ENCODE measurements at places on chromosomes 6 and 20.
A peak's percentile ranks its signal among the peaks of the same experiment; 100 is the strongest.

DNA sequence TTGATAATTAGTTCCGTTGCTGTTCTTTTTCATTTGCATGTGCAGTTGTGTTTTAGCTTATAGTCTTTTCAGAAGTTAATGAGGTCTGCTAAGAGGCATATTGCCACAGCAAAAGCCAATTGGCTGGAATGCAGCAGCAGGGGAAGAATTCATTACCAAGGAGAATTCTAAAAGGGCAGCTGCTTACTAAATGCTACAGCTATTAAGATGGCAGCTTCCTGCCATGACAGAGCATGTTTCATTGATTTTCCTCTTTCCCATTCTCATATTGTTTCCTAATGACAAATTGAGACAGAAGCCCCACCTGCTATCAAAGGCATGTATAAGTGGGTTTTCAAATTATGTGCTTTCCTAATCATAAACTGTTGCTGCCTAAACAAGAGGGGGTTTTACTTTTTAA, 66.6 kb downstream of the CLVS2 start:
- no peak for DNase-seq

GRCh38 chr6:9520417-9521151, 894.3 kb downstream of the TFAP2A start:
- no peak for DNase-seq

DNA sequence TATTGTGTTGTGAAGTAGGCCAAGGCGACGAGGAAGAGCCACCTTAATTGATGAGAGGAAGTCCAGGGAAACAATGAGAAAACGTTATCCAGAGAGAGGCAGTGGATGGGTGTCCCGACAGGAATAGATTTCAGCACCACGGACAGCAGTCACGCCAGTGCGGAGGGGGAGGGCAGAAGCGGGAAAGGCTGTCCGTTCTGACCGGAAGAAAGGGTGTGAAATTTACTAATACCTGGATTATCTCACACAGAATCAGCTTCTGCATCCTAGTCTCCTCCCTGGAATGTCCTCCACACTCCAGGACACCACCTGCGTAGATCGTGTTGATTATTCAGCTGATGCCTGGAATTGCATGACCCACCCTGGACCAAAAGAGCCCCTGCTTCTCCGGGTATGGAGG, 7.4 kb upstream of the BPIFA3 start:
- DNase-seq, result peak; percentile 13

DNA sequence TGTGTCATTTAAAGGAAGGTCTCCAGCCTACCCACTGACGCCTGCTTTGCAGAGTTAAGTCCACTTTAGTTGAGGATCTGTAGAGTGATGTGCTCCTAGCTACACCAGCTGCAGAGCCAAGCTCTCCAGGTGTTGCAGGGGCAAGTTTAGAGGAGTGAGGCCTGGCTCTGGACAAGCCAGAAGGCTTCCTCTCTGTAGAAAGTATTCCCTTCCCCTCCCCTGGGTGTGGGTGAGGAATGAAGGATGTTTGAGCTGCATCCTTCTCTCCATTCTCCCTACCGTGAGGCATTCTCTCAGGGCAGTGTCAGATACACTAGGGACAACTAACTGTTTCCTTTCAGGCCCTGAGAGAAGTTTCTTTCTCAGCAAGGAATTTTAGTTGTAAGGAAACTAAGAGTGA, 66.5 kb downstream of the ELOVL5 start:
- DNase-seq, result no peak

- no peak for DNase-seq
Observed at GRCh38 chr20:38203337-38203980, 38.4 kb upstream of the TGM2 start.

GRCh38 chr6:68738039-68738438, 103.0 kb downstream of the ADGRB3 start:
- no peak for DNase-seq

DNA sequence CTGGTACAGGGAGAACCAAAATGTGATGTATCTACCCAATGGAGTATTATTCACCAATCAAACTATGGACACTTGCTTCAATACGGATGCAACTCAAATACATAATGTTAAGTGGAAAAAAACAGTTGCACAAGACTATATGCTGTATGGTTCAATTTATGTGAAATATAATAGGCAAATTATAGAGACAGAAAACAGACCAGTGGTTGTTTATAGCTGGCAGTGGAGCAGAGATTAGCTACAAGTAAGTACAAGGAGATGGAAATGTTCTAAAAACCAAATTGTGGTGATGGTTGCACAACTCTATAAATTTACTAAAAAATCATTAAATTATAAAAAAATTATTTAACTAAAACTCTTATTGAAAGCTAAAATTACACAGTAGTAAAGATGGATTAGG, 113.2 kb downstream of the PRDM1 start:
- DNase-seq, result no peak

- DNase-seq, result no peak
Observed at GRCh38 chr6:131283466-131284175, 148.4 kb downstream of the AKAP7 start.

GRCh38 chr6:113006494-113006893, 659.4 kb downstream of the RFPL4B start:
- no peak for DNase-seq

- DNase-seq, result no peak
Observed at GRCh38 chr6:115360602-115361325, 699.9 kb downstream of the FRK start.

DNA sequence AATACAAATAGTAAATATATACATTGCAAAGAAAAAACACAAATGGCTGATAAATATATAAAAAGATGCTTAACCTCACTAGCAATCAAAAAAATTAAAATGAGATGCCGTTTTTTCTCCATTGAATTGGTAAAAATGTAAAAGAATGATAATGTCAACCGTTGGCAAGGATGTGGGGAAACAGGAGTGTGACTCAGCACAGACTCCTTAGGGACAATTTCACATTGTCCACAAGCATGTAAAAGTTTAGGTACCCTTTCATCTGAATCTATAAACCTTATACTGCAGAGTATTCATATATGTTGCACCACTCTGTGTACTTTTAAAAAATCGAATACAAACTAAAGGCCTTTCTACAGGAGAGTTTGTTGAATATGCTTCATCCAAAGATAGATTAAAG, 143.1 kb upstream of the RREB1 start:
- no peak for DNase-seq

GRCh38 chr6:16095180-16095579, 33.7 kb upstream of the MYLIP start:
- DNase-seq, result no peak

DNA sequence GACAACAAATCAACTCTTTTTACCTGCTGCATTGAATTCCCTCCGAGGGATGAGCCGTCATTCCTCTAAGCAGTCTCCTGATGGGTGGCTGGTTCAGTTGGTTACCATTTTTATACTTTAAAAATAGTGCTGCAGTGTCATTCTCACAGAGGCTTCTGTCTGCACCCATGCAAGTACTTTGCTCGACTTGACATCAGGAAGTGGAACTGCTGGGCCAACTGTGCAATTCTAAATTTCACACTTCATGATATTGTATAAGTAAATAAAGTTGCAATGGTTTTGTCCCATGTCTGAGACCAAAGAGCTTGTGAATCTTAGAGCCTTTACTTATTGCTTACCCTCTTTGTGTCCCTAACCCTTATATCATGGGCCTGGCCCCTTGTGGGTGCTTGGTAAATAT, 2.5 kb downstream of the BTN3A1 start:
- peak; percentile 32 for DNase-seq

- DNase-seq, result peak; percentile 32
Observed at GRCh38 chr6:156886409-156886808, 109.2 kb downstream of the ARID1B start.

DNA sequence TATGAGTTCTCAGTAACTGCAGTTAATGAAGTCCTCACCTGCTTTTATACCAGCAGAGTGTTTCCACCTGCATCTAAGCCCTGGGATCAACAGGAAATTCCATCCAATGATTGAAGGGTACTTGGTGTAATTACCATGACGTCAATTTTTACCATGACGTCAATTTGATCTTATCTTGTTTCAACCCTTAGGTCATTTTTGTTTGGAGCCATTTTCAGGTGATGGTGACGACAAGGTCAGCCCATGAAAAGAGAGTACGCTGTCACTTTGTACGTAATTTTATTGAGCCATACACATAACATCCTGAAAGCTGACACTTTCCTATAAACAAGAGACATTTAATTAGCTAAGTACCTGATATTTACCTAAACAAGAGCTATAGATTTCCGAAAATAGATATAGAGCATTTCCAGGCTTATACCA, at the start of gene CGA:
TSS of gene CGA (minus strand) at position 20 of the 423 bp plus-strand sequence. CDS start 6,906 bp downstream, outside the sequence.
- no peak for DNase-seq

DNA sequence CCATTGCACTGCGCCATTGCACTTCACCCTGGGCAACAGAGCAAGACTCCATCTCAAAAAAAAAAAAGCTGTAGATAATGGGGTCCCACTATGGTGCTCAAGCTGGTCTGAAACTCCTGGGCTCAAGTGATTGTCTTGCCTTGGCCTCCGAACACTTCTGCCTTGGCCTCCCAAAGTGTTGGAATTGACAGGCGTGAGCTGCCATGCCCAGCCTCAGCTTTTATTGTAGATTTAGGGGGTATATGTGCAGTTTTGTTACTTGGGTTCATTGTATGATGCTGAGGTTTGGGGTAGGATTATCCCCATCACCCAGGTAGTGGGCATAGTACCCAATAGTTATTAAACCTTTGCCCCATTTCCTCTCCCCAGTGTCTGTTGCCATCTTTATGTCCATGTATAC, 11.4 kb downstream of the HSPA1B start:
- no peak for DNase-seq

- peak; percentile 73 for DNase-seq
Observed at GRCh38 chr6:156767603-156768467, 9.3 kb upstream of the ARID1B start.

- DNase-seq, result peak; percentile 36
Observed at GRCh38 chr6:117483004-117483644, 650 bp downstream of the DCBLD1 start.

DNA sequence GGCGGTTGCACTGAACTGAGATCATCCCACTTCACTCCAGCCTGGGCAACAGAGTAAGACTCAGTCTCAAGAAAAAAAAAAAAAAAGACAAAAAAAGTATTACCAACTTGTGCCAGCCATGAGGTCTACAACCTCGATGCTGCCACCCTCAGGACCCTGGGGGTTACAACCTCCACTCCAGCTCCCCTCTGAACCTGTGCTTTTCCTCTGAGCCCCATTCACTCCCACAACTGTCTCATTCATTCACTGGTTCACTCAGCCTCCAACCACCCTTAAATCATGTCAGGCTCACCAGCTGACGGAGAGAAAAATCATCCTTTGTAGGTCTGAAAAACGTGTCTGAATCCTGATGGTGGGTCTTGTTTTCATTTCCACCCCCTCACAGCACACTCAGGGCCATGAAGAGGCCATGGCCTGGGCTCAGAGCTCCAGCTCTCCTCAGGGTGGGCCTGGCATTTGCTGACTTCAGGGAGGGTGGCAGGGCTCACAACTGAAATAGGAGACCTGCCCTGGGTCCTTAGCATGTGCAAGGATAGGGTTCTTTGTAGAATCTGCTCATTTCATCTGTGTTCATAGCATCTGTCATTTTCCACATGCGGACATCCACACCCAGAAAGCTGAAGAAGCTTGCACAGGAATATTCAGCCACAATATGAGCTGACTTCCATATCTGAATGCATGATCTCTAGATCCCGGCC, 1.9 kb upstream of the ULBP1 start:
- DNase-seq, result peak; percentile 61

GRCh38 chr6:159125951-159126352, 43.2 kb upstream of the FNDC1 start:
- no peak for DNase-seq

- DNase-seq, result peak; percentile 57
Observed at GRCh38 chr20:63442100-63442493, 30.4 kb downstream of the KCNQ2 start.

DNA sequence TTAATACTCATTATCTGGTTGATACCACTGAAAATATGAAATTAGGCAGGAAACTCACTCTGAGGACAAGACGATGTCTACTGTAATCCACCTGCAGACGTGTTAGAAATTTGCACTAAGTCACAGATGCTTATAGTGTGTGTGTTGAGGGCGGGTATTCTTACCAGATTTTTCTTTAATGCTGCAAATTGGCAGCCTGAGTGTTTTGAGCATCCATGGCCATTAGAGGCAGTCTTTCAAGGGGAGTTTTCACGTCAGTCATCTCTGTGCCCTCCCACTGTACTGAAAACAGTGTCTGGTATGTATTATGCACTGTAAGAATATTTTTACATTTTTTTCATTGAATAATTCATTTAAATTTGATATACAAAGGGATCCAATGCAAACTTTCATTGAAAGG, 266.5 kb upstream of the QKI start:
- no peak for DNase-seq

GRCh38 chr20:48791666-48792071, 36.1 kb downstream of the PREX1 start:
- DNase-seq, result no peak

DNA sequence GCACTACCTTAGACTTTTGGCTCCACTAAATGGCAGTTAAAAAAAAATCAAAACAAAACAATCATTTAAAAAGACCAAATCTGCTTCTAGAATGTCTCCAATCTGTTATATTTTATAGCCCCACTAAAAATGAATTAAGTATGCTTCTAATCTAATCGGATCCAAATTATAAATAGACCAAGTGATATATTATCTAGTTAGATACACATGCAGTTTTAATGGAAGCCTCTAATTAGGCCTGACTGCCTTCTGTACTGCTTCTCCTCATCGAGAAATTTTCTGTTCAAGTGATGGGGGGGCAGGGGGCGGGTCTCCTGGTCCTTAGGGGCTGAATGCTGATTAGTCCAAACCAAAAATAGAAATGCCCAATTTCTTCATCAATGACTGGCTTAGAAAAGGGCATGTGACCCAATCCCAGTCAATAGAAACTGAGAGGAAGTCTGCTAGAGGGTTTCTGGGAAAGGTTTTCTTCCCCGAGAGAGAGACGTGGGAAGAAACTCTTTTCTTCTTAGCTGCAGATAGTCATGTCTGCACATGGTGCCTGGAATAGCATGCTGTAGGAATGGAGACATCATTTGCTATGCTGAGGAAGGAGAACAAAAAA, 6.9 kb downstream of the SESN1 start:
- no peak for DNase-seq

GRCh38 chr6:141401168-141401567, 731.6 kb upstream of the GJE1 start:
- no peak for DNase-seq

GRCh38 chr6:75893058-75893775, 144.2 kb downstream of the MYO6 start:
- peak; percentile 38 for DNase-seq

DNA sequence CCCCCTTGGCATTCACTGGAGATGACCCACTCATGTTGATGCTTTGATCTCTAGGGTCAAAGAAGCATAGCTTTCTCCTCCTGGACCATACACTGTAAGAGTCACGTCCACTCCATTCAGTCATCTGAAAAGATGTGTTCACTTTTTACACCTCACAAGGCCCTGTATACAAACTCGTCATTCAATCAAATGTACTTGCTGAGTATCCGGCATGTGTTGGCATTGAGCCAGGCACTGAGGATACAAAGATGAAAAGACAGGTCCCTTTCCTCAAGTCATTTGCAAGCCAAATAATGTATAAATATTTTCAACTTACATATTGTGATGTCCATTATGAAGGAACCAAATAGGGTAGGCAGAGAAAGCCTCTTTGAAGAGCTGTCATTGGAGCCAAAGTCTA, 32.6 kb upstream of the CSNK2A1 start:
- DNase-seq, result no peak

- DNase-seq, result no peak
Observed at GRCh38 chr20:9270831-9271230, 201.9 kb downstream of the PLCB4 start.

All from B cell (primary cell).